Prostate gland (tissue), 2 donors: ENCODE measurements at places on chromosomes 16 and 17.

- no peak for DNase-seq
Measured at GRCh38 chr16:3173892-3174617, 13.9 kb upstream of the OR1F1 start.

DNA sequence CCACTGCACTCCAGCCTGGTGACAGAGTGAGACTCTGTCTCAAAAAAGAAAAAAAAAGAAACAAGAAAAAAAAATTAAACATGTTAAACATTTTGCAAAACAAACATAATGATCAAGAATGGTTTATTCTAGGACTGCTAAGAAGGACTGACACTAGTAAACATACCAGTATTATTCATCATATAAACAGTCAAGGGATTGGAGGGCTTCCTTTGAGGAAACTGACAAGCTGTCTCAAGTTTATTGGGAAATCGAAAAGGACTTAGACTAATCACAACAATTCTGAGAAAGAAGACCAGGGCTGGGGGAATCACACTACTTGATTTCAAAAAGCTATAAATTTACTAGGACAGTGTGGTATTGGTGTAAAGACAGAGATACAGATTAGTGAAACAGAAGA is 75.5 kb downstream of the MYH10 start:
- DNase-seq = no peak

DNA sequence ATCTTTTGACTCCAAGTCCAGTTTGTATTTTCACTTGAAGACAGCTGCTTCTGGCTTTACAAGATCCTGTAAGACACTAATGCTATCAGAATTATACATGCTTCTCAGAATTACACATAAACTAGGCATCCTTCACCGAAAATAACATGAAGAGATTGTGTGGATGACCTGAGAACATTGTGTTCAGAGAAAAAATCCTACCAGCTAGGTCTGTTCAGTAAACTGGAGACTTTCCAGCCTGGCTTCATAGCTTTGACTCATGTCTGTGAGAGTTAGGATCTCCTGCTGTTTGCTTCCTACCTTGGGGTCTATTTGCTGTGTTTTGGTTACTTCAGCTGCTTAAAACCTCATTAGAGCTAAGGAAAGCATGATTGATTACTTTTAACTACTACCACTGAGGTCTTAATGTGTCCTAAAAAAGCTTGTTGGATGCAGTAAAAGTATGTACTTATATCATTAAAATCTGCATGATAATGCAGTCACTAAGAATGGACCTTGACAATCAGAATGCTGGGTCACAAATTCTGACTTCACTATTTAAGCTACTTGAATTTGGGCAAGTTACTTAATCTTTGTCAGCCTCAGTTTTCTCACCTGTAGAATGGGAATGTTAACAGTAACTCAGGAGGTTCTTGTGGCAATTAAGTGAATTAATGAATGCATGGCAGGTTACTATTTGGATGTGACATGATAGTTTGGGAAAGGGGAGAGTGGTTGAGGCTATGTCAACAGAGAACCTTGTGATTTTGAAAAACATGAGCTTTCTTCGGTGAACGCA is 8.0 kb upstream of the MYH13 start:
- no peak for DNase-seq

- peak; percentile 78 for DNase-seq
Measured at GRCh38 chr16:56193951-56194726, 2.9 kb downstream of the GNAO1 start.

DNA sequence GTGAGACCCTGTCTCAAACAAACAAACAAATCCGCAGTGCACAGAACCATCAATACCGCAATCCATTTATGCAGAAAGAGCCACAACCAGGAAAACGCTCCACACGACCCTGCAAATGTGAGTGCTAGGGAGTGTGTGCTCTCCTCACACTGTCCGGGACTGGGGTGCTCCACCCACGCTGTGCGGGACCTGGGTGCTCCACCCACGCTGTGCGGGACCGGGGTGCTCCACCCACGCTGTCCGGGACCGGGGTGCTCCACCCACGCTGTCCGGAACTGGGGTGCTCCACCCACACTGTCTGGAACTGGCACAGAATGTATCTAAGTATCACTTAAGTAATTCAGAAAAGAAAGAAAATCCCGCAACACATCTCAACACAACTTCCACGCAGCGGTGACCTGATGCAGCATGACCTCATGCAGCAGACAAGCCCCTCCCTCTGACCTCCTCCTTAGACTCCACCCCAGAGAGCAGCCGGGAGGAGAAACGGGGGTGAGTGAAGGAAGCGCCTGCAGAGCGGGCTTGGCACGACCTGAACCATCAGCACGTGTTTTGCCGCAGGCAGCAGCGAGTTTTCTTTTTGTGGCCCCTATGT is 38.5 kb downstream of the ZNF276 start:
- no peak for DNase-seq

DNA sequence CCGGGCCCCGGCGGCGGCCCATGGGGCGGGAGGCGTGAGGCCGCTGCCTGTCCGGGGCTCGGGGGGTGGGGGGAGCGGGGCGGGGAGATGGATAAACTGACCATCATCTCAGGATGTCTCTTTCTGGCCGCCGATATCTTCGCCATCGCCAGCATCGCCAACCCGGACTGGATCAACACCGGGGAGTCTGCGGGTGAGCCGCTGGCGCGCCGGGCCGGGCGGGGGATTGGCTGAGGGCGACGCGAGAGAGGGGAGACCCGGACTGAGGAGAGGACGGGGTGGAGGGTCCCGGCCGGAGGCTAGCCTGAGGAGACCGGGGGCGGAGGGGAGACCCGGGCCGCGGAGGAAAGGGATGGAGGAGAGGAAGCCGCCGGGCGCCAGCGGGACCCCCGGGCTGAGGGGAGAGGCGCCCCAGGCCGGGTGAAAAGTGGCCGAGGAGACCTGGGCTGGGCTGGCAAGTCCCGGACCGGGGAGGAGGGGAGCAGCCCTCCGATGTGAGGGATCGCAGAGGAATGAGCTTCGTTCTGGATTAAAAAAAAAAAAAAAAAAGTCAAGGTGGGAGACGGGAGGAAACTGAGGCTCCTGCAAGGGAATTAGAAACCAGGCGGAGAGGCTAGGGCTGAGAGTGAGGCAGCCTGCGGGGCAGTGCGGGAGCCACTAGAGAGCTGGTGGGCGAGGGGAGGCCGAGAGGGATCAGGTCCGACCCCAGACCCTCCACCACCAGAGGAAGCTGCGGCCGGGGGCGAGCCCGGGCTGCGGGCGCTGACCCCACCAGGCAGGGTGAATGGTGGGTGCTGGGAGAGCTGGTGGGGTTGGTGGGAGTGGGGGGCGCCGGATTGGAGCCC is 526 bp downstream of the MOSMO start:
- no peak for DNase-seq

GRCh38 chr17:50452630-50453300 is 15.9 kb downstream of the CHAD start:
- DNase-seq = no peak

GRCh38 chr16:23353440-23353839 is 51.3 kb downstream of the SCNN1B start:
- DNase-seq = no peak

GRCh38 chr17:37543637-37544052 is 54.0 kb downstream of the DUSP14 start:
- no peak for DNase-seq

DNA sequence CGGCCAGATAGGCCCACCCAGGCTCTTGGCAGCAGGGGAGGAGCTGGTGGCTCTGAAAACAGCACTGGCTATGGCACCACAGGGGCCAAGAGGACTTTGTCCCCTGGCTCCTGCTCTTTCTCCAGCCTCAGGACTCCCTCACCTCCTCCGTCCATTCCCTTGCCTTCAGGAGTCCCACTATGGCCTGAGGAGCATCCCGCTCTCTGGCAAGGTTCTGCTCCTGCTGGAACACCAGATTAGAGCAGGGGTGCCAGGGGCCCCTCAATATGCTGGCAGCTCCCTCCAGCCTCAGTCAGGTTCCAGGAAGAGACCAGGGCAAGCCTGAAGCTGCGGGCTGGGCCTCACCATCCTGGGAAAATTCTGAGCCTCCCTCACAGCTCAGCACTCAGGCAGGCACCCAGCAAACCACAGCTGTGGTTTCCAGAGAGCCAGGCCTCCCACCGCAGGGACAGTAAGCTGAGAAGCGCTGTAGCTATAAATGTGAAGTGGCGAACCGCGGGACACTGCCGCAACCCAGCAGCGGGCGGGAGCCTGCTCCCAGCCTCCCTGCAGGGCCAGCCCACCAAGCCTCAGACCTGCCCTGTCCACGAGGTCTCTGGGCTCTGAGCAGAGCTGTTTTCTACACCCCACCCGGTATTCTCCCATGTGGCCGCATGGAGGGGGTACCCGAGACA is 25.7 kb downstream of the C17orf100 start:
- no peak for DNase-seq

GRCh38 chr17:80053102-80053501 is 16.7 kb downstream of the CCDC40 start:
- no peak for DNase-seq

GRCh38 chr16:87965417-87965816 is 14.2 kb downstream of the BANP start:
- DNase-seq = no peak

DNA sequence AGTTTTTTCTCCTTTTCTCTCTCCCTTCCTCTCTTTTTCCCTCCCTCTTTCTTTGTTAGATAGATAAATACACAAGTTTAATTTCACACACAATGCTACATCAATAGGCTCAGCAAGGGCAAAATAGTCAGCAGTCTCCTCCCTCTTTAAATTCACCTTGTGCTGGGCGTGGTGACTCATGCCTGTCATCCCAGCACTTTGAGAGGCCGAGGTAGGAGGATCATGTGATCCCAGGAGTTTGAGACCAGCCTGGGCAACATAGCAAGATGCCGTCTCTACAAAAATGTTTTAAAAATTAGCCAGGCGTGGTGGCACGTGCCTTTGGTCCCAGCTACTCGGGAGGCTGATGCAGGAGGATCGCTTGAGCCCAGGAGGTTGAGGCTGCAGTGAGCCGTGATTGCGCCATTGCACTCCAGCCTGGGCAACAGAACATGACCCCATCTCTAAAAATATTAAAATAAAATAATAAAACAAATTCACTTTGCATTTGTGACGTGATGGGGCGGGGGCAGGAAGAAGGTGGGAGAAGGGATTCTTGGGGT is 27.4 kb downstream of the IL21R start:
- DNase-seq = no peak

DNA sequence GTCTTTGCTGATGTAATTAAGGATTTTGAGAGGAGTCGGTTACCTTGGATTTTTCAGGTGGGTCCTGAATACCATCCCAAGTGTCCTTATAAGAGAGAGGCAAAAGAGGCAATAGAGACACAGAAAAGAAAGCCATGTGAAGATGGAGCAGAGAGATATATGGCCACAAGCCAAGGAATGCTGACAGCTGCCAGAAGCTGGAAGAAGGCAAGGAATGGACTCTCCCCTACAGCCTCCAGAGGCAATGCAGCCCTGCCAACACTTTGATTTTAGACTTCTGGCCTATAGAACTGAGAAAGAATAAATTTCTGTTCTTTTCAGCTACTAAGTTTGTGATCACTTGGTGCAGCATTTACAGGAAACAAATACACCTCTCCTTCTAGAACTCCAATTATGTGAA is 8.2 kb upstream of the RNFT1 start:
- no peak for DNase-seq

DNA sequence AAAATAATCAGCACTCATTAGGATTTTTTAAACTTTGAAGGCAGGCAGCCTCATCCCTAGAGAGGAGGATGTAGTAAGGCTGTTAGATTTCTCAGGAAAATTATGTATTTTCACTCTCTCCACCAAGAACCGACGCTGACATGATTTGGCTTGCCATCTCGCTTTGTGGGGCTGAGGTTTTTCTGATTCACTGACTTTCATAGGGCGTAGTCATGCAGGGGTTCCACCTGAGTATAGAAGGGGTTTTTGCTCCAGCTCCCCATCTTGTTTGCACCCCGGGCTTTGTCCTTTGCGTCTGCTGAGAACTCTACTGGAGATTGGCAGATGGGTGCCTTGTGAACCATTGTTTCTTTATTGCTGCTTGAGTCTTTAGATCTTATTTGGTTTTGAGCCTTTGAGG is 20.2 kb downstream of the TOM1L1 start:
- DNase-seq = no peak

- peak; percentile 33 for DNase-seq
Measured at GRCh38 chr16:53503991-53504663, 1.1 kb upstream of the AKTIP start.

DNA sequence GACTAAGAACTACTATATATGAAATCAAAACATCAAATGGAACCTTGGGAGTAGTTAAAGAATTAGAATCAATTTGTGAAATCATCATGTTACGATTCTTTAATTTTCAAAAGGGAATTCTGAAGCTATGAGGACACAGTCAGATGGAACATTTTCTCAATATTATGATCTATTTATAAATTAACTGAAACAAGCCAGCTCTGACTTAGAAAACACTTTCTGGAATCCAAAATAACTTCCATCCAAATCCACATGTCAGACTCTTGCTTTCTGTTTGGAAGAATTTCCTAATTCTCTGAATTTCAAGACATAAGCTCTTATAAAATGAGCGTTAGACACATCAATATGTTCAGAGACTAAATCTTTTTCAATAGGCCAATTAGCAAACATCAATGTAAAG is 737.7 kb upstream of the SOX9 start:
- no peak for DNase-seq

- DNase-seq = no peak
Measured at GRCh38 chr17:78559749-78560368, 17.3 kb downstream of the DNAH17 start.

DNA sequence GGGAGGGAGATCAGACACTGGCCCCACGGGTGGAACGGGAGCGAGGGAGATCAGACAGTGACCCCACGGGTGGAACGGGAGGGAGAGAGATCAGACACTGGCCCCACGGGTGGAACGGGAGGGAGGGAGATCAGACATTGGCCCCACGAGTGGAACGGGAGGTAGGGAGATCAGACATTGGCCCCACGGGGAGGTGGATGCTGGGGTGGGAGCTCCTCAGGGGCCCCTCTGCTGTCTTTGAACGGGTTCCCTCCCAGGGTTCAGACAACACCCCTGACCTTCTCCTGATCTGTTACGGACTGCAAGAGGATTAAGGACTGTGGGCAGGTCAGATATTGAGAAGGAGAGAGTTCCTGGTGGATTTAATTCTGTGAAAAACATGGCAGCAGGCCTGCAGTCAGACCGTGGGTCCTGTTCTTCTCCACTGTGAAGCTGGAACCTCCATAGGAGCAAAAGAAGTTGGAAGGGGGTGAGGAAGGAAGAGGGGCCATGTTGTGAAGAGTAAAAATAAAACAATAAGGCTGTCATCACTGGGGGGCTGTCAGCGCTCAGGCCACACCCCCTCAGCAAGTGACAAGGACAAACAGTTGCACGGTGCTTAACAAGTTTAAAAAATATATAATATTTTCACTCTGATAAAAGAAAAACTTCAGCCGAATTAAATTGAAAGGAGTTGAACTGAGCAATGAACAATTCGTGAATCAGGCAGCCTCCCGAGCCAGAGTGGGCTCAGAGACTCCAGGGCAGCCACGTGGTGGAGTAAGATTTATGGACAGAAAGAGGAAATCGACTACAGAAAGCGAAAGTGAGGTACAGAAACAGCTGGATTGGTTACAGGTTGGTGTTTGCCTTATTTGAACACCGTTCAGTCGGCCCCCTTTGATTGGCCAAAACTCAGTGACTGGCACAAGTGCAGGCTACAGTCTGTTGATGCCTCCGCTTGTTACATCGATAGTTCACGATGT is 348.7 kb upstream of the TNRC6C start:
- peak; percentile 21 for DNase-seq
